ENCODE measurements at places on chromosomes 3 and 15. TPM values are rescaled to one million over a fixed set of nuclear protein-coding genes. Genes with fewer than 3 reads are reported as not detected.

- DNase-seq, result no peak
These were observed 15.9 kb downstream of the ABTB1 start for GRCh38 chr3:127688416-127689265.

DNA sequence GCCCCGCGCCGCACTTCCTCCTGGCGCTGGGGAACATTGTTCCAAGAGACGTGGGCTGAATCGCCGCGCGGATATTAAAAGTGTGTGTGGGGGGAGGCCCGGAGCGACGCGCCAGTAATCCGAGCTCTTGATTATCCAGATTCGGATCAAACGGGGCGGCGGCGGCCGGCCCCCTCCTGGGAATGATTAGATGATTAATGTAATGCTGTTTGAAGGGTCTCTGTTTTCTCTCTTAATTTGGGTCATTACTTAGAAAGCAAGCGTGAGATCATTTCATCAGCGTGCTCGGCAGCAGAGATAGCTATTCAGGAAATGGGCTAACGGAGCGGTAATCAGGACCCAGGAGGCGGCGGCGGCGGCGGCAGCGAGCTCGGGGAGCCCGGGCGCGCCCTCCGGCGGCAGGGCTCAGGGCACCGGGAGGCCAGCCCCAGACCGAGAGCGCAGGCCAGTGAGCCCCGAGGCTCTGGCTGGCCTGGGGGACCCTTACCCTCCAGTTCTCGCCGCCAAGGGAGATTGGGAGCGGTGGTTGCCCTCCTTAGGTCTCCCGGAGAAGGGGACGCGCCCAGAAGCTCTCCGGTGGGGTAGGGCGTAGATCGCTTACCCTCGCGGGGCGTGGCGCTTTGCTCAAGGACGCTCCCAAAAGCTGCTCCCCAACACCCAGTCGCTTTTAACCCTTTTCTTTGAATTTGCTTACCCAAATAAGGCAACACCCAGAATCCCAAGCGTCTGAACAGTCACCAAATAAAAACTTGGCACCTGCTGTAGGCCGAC is 4.5 kb downstream of the FEZF2 start:
- DNase-seq, result no peak

The IGSF11 gene
- not detected for polyA plus RNA-seq

- DNase-seq, result no peak
These were observed 135.2 kb downstream of the TP63 start for GRCh38 chr3:189766416-189766815.

GRCh38 chr15:49101536-49101935 is 53.9 kb downstream of the COPS2 start:
- no peak for DNase-seq

The NDN gene
- polyA plus RNA-seq, result not detected

The SPATA12 gene
- not detected for polyA plus RNA-seq

- no peak for DNase-seq
These were observed 23.5 kb upstream of the LRRFIP2 start for GRCh38 chr3:37197810-37198371.

All from naive B cell (primary cell).